ENCODE measurements at places on chromosomes 16 and 17.

DNA sequence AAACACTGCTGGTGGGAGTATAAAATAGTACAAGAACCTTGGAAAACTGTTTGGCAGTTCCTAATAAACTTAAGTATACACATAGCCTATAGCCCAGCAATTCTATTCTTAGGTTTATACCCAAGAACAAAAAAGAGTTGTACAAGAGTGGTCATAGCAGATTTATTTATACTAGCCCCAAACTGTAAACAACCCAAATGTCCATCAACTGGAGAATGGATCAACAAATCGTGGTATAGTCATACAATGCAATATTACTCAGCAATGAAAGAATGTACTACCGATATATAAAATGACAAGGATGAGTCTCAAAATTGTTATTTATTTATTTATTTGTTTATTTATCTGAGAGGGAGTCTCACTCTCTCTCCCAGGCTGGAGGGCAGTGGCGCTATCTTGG is 23.1 kb downstream of the GNGT2 start:
- no peak for DNase-seq

- DNase-seq, result no peak
Observed at GRCh38 chr16:72537664-72538063, 365.7 kb upstream of the PMFBP1 start.

GRCh38 chr16:14109077-14109775 is 38.1 kb downstream of the MRTFB start:
- no peak for DNase-seq

DNA sequence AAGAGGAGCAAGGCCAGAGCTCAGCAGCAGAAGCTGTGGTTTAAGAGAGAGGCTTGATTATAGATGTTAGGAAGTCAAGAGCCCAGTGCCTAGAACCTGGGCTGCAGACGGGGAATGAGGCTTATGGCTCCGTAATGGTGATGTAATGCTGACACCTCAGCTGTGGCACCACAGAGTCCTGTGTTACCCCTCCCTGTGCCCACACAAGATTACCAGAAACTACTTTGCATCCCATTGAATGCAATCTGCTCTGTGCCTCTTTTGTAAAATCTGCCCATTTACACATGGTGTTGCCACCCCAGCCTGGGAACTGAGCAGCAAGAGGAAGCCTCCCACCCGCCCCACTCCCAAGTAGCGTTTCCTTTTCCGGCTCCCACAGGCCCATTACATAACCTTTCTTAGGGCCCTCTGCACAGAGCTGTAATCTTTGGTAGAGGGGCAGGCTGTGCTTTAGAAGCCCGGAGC is 57.0 kb downstream of the PITPNC1 start:
- no peak for DNase-seq

DNA sequence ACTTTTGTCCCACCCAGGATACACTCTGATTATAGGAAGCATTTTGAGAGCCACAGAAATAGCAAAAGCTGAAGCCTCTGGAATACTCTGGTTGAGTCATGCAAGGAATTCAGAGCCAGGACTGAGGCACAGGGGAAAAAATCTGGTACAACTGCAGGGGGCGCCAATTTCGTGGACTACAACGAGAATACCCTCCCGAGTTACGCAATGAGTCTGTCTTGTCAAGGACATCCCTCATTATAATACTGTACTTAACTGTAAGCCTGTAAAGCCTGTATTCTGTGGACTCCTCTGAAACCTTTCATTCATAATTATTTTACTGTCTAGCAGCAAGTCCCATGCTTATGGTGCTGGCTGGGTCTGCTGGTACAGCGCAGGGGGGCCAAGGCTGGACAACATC is 7.8 kb downstream of the HOXB1 start:
- DNase-seq, result no peak

DNA sequence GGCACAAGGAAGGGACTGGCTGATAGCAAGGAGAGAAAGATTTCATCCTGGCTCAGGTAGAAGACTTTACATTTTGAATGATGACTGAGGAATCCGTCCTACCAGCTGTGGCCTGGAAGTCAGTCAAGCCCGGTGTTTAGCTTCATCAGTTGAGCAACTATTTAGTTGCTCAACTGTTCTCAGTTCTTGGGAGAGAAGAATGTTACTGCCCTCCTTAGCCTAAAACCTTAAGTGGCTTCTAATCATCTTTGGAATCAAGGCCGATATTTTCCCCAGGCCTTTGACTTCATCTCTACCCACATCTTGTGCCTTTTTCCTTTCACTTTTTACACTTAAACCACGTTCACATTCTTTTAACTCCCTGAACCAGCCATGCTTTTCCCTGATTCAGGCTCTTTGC is 17.3 kb upstream of the RBL2 start:
- DNase-seq, result no peak

GRCh38 chr17:6011206-6011605 is 59.0 kb upstream of the WSCD1 start:
- DNase-seq, result no peak

DNA sequence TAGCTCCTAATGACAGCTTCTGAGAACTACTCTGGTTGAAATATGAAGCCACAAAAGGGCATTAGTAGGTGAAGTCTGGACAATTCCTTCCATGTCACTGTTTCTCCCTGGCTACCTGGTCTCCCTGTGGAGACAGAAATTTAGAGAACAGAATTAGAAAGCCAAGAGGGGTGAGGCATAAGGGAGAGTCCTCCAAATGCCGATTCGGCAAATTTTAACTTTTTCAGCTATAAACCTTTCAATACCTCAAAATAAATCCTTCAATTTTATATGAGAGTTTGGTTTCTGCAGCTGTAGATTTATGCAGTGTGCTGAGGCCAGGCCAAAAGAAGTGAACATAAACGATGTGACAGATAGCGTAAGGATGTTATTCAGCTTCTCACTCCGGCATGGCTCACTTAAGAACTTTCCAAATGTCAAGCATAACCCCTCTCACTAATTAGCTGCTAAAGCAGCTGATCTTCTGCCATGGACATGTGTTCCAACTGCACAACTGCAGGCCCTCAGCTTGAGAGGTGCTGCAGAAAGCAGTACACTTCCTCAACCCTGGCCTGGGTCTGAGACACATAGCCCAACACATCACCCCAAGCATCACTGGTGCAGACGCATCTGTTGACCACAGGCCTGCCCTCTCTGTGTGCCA is 247.9 kb upstream of the SOX9 start:
- no peak for DNase-seq

DNA sequence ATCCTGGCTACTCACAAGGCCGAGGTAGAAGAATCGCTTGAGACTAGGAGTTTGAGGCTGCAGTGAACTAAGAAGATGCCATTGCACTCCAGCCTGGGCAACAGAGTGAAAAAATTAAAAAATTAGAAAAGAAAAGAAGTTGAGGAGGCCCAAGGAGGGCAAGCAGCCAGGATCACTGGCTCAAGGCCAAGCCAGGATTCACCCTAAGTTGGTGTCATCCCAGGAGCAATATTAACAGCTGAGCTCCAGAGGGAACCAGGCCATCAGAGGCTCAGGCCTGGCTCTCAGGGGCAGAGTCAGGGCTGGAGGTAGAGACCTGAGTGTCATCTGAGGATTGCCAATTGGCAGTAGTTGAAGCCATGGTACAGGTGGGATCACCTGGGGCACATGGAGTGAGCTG is 20.7 kb downstream of the DRC3 start:
- DNase-seq, result no peak

- DNase-seq, result no peak
Observed at GRCh38 chr17:80311216-80311827, 50.7 kb downstream of the RNF213 start.

DNA sequence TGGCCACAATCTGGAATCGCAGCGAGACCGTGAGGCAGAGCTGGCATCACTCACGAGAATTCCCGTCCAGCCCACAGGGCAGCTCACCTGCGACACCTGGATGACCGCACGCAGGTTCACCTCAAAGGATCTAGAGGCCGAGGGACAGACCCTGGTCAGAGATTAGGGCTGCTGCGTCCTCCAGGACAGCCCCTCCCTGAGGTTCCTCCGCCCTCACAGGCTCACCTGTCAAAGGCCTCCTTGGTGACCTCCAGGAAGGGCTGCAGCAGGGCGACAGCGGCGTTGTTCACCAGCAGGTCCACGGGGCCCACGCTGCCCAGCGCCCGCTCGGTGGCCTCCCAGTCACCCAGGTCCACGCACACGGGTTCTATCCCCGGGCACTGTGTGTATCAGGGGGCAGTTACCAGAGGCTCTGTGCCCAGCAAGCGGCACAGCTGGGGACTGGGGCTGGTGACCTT is 834 bp downstream of the DCXR start:
- DNase-seq, result no peak
